ENCODE measurements at places on chromosomes 7 and 10.
A peak's percentile ranks its signal among the peaks of the same experiment; 100 is the strongest.

- no peak for DNase-seq
These were observed 93.6 kb upstream of the MXI1 start for GRCh38 chr10:110113670-110114337.

DNA sequence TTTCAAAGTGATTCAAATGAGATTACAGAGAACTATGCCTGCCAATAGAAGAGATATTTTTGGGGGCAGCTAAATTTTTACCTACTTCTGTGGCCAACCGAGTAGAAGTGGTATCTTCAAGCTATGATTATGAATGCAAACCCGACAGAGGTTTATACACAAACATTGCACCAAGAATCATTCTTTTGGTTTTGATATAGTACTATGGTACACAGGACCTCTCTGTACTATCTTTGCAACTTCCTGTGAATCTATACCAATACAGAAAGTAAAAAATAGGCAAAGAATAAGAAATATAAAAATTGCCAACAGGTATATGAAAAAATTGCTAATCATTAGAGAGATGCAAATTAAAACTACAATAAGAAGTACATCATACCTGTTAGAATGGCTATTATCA, 103.2 kb upstream of the VIPR2 start:
- DNase-seq: no peak

GRCh38 chr10:32207544-32207943, 139.4 kb downstream of the EPC1 start:
- DNase-seq: peak; percentile 6

DNA sequence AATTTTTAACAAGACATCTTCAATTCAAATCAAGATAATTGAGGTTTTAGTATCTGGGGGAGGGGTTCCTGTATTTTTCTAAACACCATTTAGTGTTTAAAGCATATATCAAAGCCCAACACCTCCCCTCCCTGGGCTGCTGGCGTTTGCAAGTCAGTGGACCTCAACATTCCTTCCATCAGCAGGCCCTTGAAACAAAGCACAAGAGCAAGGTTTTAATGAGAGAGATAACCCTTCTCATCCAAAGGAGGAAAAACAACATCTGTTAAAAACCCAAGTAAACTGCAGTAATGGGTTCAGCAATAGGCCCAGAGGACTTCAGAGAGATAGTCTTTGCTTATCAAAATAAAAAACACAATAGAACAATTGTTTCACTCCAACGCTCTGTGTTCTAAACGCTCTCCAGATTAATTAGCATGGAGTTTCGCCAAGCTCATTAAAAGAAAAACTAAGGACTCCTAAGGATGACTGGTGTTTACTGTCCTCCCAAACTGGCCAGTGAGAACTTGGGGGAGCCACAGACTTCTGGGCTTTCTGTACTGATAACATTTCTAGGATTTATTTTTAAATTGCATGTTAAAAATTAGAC, 2.5 kb downstream of the JCAD start:
- no peak for DNase-seq

GRCh38 chr10:47041396-47042198, 130.4 kb downstream of the PTPN20 start:
- DNase-seq: no peak

DNA sequence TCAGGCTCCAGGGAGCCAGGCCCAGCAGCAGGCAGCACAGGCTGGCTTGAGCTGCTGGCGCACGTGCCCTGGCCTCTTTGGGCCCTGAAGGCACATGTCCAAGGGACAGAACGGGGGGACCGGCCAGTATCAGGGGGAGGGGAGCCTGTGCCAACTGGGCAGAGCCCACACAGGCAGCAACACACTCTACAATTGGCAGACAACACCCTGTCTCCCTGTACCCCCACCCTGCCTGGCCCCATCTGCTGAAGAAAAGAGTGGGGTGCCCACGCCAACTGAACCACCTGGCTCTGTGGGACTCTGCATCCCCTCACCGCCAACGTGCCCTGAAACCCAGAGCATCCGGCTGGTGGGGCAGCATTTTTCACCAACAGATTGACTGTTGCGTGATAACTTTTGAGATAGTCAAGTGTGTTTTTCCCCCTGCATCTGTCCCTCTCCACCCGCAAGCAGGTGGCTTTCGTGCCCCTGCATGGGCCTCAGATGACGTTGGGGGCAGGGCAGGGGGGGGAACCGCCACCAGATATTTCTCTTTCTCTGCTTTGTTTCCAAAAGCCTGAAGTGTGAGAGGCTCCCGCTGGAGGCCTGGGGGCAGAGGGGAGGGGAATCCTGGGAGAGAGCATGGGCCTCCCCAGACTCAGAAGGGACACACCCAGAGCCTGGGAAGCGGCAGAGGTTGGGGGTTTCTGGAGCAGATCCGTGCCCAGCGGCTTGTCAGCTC, 21.8 kb downstream of the SLIT1 start:
- no peak for DNase-seq

DNA sequence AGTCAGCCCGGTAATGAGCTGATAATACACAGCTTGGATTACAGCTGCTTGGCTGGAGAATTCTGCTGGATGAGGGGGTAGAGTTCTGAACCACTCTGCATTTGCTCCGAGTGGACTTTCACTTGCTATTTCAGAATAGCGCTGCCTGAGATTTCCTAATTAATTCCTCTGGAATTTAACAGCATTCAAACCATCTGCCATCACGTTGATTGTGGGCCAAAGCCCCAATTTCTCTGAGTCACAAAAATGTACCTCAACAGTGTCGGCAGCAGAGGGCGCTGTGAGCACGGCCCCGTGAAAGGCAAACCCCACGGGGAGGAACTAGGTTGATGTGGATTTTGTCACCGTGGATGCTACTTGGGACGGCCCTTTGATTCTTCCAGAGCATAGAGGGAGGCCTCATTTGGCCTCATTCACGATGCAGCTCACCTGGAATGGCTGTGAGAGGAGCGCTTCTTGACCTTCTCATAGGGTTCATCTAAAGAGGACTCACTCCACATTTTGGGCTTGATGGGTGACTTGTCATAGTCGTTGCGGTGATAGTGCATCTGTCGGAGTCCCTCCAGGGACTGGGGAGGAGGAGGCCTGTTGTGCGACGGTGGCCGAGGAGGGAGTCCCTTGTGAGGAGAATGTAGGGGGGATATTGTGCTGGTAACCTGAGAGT, 73.3 kb downstream of the PRPF18 start:
- peak; percentile 13 for DNase-seq

DNA sequence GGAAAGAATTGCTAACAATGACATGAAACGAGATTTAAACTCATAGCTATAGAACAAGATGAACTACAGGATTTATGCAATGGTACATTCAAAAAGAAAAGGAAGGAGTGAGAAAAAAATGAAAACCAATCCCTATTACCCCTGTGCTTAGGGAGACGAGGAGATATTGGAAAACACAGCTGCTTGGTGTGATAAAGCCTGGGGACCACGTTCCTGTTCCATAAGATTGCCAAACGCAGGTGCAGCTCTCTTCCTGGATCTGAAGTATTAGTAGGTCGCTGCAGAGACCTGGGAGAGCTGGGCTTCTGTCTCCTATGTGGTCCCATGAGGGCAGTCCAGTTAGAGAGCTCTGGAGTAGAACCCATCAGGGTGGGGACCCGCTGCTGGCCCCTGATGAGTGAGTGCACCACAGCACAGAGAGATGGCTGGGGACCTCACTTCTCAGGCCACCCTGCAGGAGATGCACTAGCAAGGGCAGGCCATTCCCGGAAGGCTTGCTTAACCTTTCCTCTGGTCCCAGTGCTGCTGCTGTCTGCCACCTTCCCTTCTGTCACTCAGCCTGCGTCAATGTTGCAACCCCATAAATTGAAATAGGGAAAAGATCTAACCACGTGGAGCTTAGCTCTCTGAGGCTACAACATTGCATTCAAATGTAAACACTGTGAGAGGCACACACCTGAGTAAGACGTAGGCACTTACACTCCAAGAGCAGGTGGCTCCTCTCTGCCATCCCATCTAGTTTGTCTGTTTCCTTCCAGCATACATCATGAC, 57.9 kb downstream of the MTPN start:
- DNase-seq: no peak

DNA sequence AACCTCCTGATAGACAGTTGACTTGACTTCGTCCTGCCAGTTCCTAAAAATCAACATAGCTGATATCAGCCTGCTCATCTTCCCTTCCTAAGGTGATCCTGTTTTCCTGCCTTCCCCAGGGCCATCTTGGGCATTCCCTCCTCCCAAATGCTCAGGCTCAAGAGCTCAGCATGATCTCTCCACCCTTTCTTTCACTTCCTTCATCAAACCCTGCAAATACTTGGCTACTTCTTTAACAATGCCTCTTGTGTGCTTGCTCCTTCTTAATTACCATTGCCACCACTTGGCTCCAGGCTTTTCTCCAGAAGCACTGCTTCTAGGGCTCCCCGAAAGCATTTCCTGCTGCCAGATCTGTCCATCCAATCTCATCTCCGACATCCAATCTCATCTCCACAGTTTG, 7.3 kb downstream of the FSCN3 start:
- no peak for DNase-seq

DNA sequence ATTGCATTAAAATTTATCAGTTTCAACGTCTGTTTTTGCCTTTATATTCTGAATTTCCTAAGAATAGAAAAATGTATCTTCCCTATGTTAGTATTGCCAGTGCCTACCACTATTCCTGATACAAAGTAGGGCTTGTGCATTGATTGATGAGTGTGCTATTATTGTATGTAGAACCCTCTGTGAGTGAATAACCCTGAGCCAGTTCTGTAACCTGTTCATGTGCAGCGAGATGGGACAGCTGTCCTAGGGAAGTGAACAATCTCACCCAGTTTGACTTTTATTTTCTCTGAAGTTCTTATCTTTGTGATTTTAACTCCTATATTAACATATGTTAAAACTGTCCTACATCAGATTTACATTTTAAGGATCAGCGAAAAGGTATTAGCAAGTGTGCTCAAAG, 178.4 kb upstream of the ADO start:
- DNase-seq: no peak

DNA sequence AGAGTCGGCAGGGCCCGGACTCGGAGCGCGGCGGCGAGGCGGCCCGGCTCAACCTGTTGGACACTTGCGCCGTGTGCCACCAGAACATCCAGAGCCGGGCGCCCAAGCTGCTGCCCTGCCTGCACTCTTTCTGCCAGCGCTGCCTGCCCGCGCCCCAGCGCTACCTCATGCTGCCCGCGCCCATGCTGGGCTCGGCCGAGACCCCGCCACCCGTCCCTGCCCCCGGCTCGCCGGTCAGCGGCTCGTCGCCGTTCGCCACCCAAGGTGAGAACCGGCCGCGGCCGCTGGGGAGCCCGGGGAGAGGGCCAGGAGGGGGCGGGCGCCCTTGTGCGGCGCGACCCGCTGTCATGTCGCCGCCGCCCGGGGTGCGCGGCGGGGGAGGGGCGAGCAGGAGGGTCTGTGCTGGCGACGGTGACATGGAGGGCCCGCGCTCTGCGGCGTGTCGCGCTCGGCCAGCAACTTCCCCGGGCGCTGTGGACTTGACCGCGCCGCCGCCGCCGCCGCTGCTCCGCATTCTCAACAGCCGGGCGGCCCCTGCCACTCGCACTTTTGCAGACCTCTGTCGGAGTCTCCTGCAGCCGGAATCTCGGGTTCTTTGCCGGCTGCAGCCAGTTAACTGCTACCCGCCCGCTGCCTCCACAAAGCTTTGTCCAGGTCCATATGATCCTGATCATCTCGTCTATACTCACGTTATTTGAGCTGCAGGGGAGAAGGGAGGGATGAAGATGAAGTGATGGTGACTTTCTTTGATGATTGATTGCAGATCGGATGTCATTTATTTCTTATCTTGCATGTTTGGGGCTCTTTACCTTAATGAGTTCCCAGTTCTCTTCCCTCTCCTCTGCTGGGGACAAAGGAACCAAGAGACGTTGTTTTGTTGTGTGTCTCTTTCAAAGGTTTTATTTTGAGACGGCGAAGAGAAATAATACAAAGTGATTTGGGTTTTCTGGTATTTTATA, 869 bp downstream of the TRIM24 start:
- DNase-seq: no peak

GRCh38 chr7:111752022-111752582, 189.8 kb upstream of the IMMP2L start:
- DNase-seq: no peak

- DNase-seq: no peak
These were observed 156.1 kb upstream of the PLXNA4 start for GRCh38 chr7:132732321-132732865.

DNA sequence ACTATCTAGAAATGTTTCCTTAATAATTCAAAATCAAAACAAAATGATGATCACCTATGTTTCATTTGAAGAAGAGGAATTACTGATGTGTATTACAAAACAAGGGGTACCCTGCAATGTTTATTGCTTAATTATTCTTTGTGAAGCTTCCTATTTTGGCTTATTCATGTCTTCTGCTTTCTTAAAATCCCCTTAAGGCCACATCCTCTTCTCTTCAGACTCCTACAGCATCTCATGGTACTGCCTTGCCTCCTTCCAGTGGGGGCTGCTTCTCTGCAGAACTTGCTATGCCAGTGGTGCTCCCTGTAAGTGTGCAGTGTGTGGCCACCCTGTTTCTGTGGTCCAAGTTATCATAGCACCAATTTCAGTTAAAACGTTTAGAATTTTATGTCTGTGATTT, 35.0 kb downstream of the CCDC146 start:
- no peak for DNase-seq

GRCh38 chr10:61280303-61280702, 172.9 kb downstream of the TMEM26 start:
- DNase-seq: no peak

DNA sequence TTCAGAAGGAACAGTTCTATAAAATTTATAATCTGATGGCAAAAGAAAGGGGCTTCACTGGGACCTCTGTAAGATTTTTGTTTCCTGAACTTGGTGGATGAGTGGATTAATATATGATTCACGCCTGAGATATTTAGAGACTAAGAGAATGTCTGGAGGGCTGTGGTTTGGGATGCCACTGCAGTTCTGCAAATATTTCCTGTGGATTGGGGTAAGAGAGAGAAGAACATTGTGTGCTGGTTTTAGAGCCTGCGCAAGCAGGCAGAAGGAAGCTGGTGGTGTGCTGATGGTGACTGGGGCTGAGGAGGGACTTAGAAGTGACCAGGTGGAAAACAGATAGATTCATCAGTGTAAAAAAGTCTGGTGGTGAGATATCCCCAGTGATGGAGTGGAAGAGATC, 87.0 kb downstream of the SUGCT start:
- DNase-seq: no peak

GRCh38 chr10:89238956-89239644, 12.5 kb downstream of the LIPA start:
- no peak for DNase-seq

GRCh38 chr7:150406567-150407421, 27.7 kb downstream of the ZNF775 start:
- no peak for DNase-seq

- DNase-seq: no peak
These were observed 217.5 kb downstream of the SFMBT2 start for GRCh38 chr10:7193369-7193768.

- DNase-seq: no peak
These were observed 292.4 kb upstream of the SMIM30 start for GRCh38 chr7:113410796-113411195.

- no peak for DNase-seq
These were observed 19.0 kb upstream of the HSPB1 start for GRCh38 chr7:76283254-76284159.

DNA sequence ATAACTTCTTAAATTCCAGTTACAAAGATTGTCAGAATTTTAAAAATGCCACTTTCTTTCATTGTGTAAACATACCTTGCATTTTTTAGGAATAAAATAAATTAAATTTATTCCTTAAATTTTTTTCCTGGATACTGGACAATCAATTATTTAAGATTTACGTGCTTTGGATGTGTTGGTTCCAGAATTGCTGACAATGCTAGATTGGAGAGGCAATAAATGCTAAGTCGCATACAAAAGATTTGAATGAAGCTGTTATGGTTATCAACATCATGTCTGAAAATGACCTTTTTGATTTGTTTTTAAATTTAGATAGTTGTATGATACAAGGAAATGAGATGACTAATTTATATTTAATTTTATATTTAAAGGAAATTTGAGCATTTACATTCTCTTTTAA, 89.2 kb upstream of the SEMA3A start:
- DNase-seq: no peak
